ENCODE measurements at places on chromosomes 4 and X. TPM values are rescaled to one million over a fixed set of nuclear protein-coding genes. Genes with fewer than 3 reads are reported as not detected.
A peak's percentile ranks its signal among the peaks of the same experiment; 100 is the strongest.

Gene RNF150
- total RNA-seq = 6.9 TPM

GRCh38 chr4:86359944-86360478, at the start of gene MAPK10:
TSS of gene MAPK10 (minus strand) at chr4:86360053.
- peak; percentile 31 for DNase-seq

Gene ANOS1
- total RNA-seq = 0.52 TPM

DNA sequence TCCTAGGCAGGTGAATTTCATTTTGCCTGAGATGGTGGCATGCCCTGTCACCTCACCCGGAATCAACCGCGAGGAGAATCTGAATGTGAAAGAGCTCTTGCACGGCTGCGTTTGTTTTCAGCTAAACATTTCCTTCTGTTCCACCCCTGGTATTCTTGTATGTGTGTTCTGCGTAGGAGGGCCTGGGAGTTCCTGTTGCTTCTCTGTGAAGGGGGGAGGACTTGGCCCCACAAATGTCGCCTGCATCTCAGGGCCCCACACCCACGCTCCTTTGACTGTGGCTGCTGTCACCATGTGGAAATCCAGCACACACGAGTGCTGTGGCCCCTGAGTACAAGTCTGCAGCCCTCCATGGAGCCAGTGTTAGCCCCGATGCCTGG, 45.8 kb upstream of the CLCN4 start:
- no peak for DNase-seq

GRCh38 chrX:7184816-7185215, 36.9 kb upstream of the PUDP start:
- DNase-seq = no peak

- no peak for DNase-seq
These were observed 51.8 kb downstream of the STX18 start for GRCh38 chr4:4490041-4490440.

GRCh38 chrX:30150196-30150895, 65.0 kb upstream of the MAGEB2 start:
- no peak for DNase-seq

Gene NEUROG2
- not detected for total RNA-seq

- no peak for DNase-seq
These were observed 33.7 kb upstream of the TXK start for GRCh38 chr4:48167538-48168263.

Gene SPP1
- total RNA-seq = 11.6 TPM

Gene TECRL
- total RNA-seq = not detected

DNA sequence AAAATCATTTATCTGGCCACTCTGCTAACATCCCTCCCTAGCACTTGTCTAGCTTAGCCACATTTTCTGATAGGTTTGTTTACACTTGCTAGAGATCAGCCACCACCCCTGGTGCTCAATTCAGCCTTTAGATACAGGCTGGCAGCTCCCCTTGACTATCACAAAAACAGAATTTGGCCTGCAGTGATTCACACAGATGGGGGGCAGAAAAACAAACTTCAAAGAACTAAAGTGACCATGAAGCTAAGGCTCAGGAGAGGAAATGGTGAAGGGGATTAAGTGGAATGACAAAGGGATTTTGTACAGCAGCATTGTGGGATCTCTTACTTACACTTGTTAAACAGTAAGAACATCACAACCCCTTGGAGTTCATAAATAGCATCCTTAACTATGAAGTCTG, 1718.0 kb upstream of the PCDH7 start:
- no peak for DNase-seq

DNA sequence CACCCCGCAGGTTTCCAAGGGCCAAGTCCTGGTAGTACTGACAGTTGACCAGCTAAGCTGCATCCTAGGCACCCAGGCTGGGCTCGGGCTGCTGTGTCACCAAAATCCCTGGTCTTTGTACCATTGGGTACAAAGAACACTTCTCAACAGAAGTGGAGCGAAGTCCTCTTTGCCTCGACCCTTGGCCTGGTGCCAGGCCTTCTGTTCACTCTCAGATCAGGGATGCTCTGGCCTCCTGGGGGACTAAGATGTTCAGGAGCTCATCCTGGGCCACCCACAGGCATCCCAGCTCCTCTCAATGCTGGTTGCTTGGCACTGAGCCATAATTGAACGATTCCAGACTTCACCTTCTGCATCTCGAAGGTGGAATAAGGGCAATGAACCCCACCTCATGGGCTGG, 13.8 kb upstream of the SLC2A9 start:
- no peak for DNase-seq

Gene OR13H1
- total RNA-seq = not detected

Gene CWH43
- 18.2 TPM for total RNA-seq

DNA sequence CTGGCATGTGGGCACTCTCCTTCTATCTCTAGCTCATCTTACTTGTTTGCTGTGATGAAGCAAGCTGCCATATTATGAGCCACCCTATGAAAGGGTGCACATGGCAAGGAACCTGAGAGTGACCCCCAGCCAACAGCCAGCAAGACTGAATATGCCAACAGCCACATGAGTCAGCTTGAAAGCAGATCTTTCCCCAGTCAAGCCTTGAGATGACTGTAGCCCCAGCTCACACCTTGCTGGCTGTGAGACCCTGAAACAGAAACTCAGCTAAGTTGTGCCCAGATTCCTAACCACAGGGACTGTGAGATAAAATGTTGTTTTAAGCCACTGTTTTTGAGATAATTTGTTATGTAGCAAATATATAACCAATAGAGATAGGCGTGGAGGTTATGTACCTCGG, 36.2 kb downstream of the KDM5C start:
- DNase-seq = no peak
